ENCODE measurements at places on chromosomes 3 and 15. TPM values are rescaled to one million over a fixed set of nuclear protein-coding genes. Genes with fewer than 3 reads are reported as not detected.

GRCh38 chr3:177440456-177441104 is 243.3 kb upstream of the TBL1XR1 start:
- DNase-seq = no peak

Gene SAMD7
- not detected for polyA plus RNA-seq

- DNase-seq = no peak
Observed at GRCh38 chr3:187450431-187451190, 82.4 kb downstream of the RTP4 start.

Gene FOXB1
- not detected for polyA plus RNA-seq

GRCh38 chr3:54660714-54661132 is 267.1 kb downstream of the LRTM1 start:
- DNase-seq = peak; percentile 45

Gene CD200R1
- polyA plus RNA-seq = 0.98 TPM

DNA sequence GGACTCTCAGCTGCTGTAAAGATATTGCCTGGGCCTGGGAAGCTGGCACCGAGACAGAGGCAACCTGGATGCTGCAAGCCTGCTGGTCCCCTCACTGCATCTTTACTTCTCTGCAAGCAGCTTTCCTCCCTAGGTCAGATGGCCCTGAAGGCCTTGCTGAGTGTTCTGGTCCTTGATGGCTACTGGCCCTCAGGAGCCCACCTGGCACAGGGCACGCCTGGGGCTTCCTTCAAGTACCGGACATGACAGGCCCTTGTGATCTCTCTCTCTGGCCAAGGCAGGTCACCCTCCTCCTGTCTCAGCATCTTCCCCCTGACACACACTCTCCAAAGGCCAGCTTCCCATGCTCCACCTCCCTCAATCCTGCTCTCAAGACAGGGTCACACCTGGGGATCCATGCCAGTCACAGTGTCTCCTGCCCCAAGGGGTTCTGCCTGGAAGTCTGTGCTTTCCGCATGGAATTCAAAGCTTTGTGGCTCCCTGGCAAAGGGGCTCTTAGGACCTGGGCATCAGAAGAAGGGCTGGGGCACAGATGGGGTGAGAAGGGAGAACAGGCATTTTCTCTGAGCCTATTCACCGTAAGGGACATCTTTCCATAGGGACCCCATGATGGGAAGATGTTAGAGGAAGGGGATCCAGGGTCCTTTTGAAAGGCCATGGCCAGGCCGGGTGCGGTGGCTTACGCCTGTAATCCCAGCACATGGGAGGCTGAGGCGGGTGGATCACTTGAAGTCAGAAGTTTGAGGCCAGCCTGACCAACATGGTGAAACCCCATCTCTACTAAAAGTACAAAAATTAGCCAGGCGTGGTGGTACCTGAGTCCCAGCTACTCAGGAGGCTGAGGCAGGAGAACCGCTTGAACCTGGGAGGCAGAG is 4.7 kb upstream of the PAQR5 start:
- no peak for DNase-seq

- no peak for DNase-seq
Observed at GRCh38 chr3:183954875-183955274, 62.8 kb downstream of the ABCC5 start.

GRCh38 chr15:29589416-29589815 is 232.9 kb downstream of the TJP1 start:
- no peak for DNase-seq

Gene CCR3
- polyA plus RNA-seq = 0.09 TPM

GRCh38 chr3:49712631-49713317 is 6.7 kb downstream of the AMIGO3 start:
- DNase-seq = no peak

DNA sequence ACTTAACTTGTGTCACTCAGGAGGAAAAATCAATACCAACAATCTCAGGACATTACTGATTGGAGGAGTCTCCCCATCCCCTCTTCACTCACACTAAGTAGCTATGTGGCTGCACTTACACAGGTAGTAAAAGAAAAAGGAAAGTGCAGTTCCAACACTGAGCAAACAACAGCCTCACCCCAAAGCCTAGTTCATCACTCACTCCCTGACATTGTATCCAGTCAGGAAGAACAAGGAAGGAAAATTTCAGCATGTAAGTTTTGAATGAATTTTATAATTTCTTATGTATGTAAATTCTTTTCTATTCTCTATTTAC is 273.4 kb downstream of the IGSF11 start:
- no peak for DNase-seq

Measured in renal cortex interstitium (tissue), 15 donors.